ENCODE measurements at places on chromosomes 5 and 9.
A peak's percentile ranks its signal among the peaks of the same experiment; 100 is the strongest.

- DNase-seq: no peak
Measured at GRCh38 chr5:125154301-125155110, 408.1 kb upstream of the ZNF608 start.

- no peak for DNase-seq
Measured at GRCh38 chr9:1083325-1083913, 33.3 kb downstream of the DMRT2 start.

- no peak for DNase-seq
Measured at GRCh38 chr9:13377171-13377925, 97.9 kb upstream of the MPDZ start.

GRCh38 chr5:180109920-180110319, 38.4 kb upstream of the RNF130 start:
- DNase-seq: no peak

- peak; percentile 88 for DNase-seq
Measured at GRCh38 chr9:15295761-15296405, 11.1 kb downstream of the TTC39B start.

GRCh38 chr5:139228201-139228803, 30.1 kb upstream of the SIL1 start:
- no peak for DNase-seq

DNA sequence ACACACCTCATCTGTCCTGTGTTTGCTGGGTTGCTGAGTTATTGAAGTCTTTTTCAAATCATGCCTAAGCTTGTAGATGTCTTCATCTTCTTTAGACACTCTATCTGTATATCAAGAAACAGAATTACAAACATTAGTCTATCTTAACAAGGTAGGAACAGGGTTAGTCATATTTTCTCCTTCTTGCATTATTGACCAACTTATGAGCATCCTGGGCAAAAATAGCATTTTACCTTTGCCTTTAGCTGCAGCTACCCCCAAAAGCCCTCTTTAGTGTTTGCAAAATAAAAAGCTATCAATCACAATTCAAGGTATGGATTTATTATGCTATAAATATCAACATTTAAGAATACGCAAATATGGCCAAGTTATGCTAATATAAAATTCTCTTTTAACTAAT, 3.4 kb downstream of the PLK2 start:
- no peak for DNase-seq

DNA sequence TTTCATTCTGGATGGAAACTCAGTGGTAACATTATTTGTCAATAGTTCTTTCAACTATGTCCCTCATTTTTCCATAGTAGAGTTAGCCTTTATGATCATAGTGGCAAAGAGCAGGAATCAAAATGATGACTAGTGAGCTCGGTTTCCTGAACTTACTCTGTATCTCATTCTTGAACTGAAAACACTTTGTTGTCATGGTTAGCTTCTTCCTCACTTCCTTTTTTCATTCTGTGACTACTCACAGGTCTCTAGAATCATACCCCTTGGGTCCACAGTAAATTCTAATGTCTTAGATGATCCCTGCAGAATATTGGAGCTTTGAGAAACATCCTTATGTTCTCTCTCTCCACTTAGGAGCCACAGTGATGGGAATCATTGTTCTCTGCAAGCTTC, 29.4 kb upstream of the RECK start:
- DNase-seq: no peak

DNA sequence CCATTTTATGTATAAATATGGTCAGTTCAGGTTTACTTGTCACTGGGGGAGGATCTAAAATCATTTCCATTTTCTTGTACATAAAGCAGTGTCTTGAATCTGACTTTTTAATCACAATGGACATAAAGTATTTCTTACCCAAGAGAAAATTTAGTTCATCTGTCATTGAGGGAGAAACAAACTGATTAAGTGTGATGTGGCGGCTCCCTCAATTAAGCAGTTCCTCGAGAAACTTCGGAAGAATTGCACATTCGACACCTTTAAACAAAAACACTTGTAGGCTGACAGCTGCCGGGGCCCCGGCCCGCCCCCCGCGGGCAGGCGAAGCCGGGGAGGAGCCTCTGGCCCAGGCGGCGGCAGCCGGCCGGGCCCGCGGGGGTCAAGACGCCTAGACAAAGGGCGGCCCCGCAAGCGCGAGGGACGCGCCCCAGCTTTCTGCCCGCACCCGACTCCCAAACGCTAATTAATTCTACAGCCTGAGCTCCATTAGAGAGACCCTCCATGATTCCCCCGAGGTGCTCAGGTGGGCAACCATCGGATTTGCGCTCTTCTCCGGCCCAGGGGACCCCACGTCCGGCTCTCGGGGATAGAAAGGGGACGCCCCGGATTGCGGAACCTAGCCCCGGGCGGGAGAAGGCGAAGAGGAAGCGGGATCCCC, 750 bp downstream of the TRIM36 start:
- DNase-seq: no peak

GRCh38 chr9:78884611-78885150, 587.8 kb downstream of the PSAT1 start:
- DNase-seq: no peak

- no peak for DNase-seq
Measured at GRCh38 chr5:170426786-170427185, 37.6 kb upstream of the KCNMB1 start.

- DNase-seq: no peak
Measured at GRCh38 chr9:26210338-26210851, 532.2 kb upstream of the TUSC1 start.

- peak; percentile 32 for DNase-seq
Measured at GRCh38 chr9:34124099-34124498, 2.4 kb downstream of the DCAF12 start.

- no peak for DNase-seq
Measured at GRCh38 chr5:150301901-150302300, 804 bp downstream of the ARSI start.

DNA sequence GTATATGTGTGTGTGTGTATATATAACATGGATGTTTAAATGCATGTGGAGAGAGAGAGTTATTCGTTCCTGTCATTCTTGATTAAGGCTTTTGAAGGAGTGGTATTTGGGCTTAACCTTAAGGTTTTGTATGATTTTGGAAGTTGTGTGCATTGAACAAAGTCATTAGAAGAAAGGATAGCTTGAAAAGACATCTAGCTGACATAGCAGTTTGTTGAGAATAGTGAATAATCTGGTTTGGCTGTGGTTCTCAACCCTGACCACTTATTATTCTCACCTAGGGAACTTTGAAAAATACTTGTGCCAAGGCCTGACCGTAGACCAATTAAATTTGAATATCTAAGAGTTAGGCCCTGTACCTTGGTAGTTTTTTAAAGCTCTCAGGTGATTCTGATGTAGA, 141.1 kb upstream of the SH3GL2 start:
- DNase-seq: no peak

DNA sequence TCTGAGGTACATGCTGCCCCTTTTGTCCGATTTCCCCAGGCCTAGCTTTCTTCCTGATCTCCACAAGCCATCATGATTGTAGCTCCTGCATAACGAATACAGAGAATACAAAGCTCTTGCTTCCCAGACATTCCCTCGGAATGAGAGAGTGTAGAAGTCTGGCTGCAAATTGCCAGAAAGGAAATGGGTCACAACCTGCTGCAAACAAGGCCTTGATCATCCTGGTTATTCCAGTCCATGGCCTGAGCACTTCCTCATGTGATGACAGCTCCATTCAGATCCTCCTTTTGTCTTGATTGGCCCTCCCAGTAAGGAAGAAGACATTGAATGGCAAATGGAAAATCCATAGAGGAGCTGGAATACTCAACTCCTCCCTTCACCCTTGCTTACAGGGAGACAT, 136.0 kb upstream of the ADRA1B start:
- DNase-seq: no peak

DNA sequence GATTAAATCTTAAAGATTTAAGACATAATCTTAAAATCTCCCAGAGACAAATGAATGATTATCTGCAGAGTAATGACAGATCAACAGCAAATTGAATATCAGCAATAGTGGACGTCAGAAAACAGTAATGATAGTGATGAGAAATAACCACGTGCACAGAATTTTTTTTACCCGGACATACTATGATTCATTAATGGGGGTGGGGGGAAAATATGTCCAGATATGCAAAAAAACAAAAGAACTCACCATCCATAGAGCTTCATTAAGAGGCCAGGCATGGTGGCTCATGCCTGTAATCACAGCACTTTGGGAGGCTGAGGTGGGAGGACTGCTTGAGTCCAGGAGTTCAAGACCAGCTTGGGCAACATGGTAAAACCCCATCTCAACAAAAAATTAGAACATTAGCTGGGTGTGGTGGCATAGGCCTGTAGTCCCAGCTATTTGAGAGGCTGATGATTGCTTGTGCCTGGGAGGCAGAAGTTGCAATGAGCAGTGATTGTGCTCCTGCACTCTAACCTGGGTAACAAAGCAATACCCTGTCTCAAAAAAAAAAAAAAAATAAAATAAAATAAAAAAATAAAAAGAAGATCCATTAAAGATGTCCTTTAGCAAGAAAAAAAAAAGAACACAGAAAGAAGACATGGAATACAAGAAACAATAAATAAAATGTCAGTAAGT, 30.9 kb upstream of the SHOC1 start:
- DNase-seq: no peak

- DNase-seq: peak; percentile 50
Measured at GRCh38 chr5:140881889-140882590, at the start of gene PCDHA13. PCDHA13 (plus strand) TSS chr5:140882124; CDS start chr5:140882269, 145 bp downstream.

- DNase-seq: no peak
Measured at GRCh38 chr5:95220381-95220780, 64.5 kb downstream of the MCTP1 start.

GRCh38 chr5:74251141-74252035, 389.1 kb downstream of the ENC1 start:
- DNase-seq: peak; percentile 96

DNA sequence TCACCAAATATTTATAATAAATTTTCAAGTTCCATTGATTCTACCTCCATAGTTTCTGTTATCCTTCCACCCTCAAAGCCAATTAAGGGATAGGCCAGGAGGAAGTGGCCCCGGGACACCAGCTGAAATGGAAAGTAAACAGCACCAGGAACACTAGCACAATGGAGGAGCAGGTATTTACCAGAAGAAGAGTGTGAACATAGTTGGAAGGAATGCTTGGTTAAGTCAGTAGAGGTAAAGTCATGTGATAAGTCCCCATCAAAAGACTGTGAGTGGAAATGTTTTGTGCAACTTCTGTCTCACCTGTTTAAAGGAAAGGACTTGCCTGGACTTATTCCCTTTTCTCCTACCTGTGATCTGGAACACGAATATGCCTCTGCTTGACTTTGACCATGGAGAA, 146.7 kb upstream of the RAI14 start:
- DNase-seq: no peak

- DNase-seq: peak; percentile 33
Measured at GRCh38 chr5:176365351-176366231, at the start of gene ARL10. ARL10 (plus strand) TSS chr5:176365487; CDS start chr5:176365564, 77 bp downstream.

- no peak for DNase-seq
Measured at GRCh38 chr5:151718646-151719045, 31.9 kb upstream of the SPARC start.

GRCh38 chr5:67770431-67771025, 445.0 kb upstream of the PIK3R1 start:
- peak; percentile 22 for DNase-seq

DNA sequence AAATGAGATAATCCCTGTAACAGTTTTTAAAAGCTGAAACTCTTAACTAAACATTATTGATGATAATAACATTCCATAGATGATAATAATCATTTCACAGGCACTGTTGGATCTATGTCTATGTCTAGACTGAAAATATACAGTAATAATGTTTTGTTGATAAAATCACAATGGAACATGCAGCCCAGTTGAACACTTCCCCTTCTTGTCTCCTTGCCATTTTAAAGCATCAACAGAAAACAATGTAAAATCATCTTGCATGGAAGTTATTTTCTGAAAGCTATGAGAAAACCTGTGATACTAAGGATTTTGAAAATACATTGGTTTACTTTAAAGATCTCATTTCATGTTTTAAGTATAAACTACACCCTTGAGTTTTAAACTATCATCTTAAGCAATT, 1.9 kb downstream of the GAPT start:
- no peak for DNase-seq

DNA sequence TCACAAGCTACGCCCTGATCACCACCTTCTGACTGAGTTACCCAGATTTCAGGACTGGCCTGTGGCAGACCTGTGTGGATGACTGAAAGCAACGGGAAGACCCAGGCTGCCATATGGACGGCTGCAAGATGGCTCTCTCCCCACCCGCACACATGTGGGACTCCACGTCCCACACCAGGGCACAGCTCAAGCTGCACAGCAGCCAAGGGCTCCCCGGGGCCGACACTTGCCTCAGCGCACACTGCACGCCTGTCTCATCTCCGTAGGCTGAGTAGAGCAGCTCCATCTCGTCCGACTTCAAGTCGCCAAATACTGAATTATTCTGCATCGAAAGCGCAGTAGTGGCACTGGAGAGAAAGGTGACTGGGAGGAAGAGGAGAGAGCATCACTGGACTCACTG, 14.5 kb downstream of the BRD9 start:
- DNase-seq: no peak

DNA sequence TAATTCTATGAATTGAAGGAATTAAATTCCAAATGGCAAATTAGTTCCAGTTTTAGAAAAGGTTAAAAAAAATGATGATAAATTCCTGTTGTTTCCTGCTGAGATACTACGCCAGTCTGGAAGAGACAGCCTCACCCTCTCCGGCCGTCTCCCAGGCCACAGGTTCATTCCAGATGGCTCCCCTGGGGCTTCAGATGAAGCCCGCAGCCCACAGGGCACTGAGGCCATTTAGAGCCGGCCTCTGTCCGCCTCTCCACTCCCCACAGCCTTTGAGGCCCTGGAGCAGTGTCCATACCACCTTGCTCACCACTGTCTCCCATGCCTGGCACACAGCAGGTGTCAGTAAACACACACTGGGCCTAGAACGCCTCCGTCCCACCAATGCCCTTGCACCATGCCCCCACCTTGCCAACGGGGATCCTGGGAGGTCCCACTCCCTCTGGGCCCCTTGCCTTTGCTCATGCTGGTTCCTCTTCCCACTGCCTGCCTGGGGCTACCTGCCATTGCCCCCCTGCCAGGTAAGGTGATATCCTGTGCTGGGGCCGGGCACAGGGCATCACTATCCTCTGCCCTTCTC, 26.1 kb downstream of the GFPT2 start:
- no peak for DNase-seq

GRCh38 chr9:121997791-121998190, 95.3 kb downstream of the TTLL11 start:
- peak; percentile 28 for DNase-seq

- no peak for DNase-seq
Measured at GRCh38 chr9:127479507-127480081, 28.3 kb downstream of the LRSAM1 start.

DNA sequence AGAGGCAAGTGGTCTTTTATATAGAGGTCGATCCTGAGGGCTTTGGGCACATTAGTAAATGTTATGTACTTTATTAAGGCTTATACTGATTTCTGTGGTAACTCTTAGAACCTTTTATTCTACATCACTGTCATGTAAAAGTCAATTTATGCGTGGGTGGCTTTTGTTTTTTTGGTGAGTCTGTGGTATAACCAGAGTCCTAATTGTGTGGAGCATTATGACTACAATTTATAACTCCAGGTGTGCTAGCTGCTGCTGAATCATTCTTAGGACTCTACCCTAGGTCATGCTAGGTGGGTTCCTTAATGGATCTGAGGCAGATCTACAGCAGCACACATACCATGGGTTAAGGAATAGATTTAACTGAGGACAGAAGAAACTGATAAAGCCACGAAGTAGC, 33.9 kb upstream of the KCNN2 start:
- no peak for DNase-seq

- peak; percentile 93 for DNase-seq
Measured at GRCh38 chr5:139638090-139638735, 9.9 kb upstream of the CXXC5 start.

GRCh38 chr5:14753292-14753691, 88.8 kb downstream of the OTULIN start:
- no peak for DNase-seq

GRCh38 chr5:112062181-112062580, 305.2 kb upstream of the NREP start:
- DNase-seq: no peak

- DNase-seq: no peak
Measured at GRCh38 chr5:142255831-142256230, 69.0 kb downstream of the SPRY4 start.

Data from mesenchymal stem cell (in vitro differentiated cells and primary cell).